Activated T-helper 9 cell treated with anti-CD3 and anti-CD28 coated beads, Interleukin-2, amount 50 U/mL, for 16 hours (primary cell): ENCODE measurements at places on chromosomes 5 and 9.

GRCh38 chr5:175013251-175013650 lies 288.9 kb downstream of the MSX2 start:
- no peak for DNase-seq

- DNase-seq, result no peak
These were observed 77.1 kb upstream of the ADAMTS2 start for GRCh38 chr5:179422213-179422855.

GRCh38 chr5:74556631-74557595 lies 83.6 kb downstream of the ENC1 start:
- DNase-seq, result no peak

DNA sequence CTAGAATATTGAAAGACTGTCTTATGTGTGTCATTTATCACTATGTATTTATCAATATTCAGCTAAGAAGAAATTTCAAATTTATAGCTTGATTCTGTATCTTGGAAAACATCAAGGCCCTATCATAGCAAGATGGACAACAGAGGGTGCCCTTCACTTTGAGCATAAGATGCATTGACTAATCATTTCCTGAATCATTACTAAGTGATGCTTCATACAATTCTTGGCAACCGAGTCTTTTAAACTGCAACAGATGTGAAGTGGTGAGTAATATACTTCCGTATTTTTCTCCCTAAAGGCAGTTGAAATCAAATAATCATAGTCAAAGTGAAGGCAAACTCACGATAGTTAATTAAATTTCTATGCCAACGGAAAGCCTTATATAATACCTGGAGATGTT lies 318.6 kb upstream of the RGMB start:
- no peak for DNase-seq

DNA sequence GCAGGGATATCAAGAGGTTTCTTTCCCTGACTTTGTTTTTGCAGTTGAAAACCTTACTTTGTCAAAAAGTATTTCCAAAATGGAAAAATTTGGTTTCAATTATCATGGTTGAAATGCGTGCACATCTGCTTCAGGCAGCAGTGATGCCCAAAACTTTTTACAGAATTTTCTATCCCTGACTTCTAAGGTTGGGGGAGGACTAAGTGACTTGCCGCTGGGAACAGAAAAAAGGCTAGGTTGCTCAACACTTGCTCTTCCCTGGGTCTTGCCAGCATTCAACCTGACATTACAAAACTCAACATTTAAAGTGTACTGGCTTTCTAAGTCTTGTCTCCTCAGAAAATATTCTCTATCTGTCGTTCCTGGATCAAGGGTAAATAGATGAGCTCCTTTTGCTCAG lies 4.7 kb downstream of the KLHL3 start:
- DNase-seq, result no peak

DNA sequence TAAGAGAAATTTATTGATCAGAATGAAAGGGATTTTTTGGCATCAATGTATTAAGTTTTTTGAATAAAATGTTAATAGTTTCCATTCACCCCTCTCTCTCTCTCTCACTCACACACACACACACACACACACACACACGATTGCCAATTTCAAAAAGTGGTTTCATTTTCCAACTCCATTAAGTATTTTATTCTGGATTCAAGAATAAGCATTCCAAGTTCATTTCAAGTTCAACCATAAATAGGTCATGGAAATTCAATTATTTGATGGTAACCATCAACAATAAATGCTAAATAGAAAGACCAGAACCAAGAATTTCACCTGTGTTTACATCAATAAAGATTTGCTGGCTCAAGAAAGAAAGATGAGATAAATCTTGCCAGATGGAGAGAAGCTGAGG lies 171.6 kb downstream of the ADAMTS12 start:
- no peak for DNase-seq

DNA sequence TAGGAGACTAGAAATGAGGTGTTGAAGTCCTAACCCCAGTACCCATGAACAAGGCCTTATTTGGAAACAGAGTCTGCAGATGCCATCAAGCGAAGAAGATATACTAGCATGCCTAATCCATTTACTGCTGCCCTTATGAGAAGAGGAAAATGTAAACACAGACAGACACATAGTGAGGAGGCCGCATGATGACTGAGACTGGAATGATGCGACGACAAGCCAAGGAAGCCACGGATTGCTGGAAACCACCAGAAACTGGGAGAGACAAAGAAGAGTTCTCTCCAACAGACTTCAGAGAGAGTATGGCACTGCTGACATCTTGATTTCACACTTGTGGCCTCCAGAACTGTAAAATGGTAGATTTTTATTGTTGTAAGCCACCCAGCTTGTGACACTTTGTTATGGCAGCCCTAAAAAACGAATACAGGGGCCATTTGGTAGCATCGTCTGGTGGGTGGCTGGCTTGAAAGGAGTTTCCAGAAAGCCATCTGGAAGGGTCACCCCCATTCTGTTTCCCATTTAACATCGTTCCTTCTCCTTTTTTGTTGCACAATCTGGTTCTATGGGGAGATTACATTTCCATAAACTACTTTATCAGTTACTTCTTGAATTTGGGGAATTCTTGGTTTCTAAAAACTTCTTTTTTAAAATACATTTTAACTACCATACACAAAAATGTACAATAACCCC lies 193.1 kb downstream of the HSD17B3 start:
- no peak for DNase-seq

GRCh38 chr5:56279291-56279690 lies 46.2 kb upstream of the ANKRD55 start:
- no peak for DNase-seq

DNA sequence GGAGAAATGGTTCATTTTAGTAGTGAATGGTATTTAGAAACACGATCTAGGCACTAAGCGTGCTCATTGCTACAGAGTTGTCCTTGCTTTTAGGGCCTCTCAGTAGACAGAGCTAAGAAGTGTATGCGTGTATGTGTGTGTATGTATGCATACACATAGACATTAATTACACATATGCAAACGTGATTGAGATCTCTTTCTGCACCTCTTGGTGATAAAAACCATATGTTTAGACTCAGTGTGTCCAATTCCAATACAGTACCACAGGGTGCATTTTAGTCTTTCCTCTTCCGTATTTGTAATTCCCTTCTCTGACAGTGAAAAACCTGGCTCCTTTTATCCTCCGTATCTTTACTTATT lies 13.1 kb downstream of the TRIO start:
- DNase-seq, result no peak

DNA sequence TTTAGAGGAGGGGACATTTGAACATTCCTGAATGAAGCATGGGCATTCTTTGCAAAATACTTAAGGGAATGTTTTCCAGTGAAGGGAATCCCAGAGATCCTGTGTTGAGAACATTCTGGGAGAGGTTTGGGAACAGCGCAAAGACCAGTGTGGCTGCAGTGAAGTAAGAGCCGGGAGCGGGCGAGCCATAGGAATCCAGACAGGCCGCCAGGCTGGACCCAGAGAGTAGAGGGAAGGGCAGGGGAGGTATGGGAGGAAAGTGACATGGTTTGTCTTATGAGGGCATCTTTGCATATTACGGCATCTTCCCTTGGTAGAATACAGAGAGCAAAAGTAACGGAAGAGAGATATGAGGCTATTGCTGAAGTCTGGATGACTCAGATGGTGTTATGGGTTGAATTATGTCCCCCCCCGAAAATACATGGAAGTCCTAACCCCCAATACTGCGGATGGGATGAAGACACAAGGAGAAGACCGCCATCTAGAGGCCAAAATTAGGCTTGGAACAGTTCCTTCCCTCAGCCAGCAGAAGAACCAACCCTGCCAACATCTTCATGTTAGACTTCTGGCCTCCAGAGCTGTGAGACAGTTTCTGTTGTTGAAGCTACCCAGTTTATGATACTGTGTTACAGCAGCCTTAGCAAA lies 268.2 kb downstream of the MAST4 start:
- no peak for DNase-seq

GRCh38 chr9:108382310-108382709 lies 473.5 kb downstream of the ACTL7B start:
- DNase-seq, result no peak

- DNase-seq, result no peak
These were observed 58.0 kb downstream of the GOLM1 start for GRCh38 chr9:86041311-86041741.

- no peak for DNase-seq
These were observed 262.7 kb upstream of the CLINT1 start for GRCh38 chr5:158121678-158122077.

DNA sequence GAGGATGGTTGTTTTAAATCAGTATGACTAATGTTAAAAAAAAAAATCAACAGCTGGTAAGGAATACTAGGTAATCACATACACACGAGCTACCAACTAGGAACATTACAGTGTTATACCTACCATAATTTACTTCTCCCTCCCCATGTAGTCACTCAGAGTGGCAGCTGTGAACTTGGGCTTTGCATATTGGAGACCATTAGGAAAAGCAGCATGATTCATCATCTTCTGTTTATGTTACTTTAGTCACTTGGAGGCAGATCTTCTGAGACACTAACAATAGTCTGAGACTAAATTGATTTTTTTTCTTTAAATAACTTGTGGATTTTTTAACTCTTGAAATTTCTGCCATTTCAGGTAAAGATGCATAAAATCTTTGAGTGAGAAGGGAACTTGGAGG lies 141.5 kb upstream of the NR4A3 start:
- DNase-seq, result no peak

DNA sequence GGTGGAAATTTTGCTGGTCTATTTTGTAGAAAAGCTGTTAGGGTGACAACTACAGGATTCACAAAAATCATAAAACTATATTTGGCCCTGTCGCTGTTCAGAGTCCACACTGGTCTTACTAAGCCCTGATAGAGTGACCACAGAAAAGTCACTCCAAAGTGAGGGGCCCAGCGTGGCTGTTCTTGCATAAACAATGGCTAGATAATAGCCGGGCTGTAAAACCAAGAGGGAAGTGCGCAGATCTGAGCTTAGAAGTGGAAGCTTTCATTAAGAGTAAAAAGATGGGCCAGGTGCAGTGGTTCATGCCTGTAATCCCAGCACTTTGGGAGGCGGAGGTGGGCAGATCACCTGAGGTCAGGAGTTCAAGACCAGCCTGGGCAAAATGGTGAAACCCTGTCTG lies 15.5 kb upstream of the CTSL start:
- DNase-seq, result no peak

GRCh38 chr9:22103685-22104575 lies 94.8 kb upstream of the CDKN2B start:
- no peak for DNase-seq

GRCh38 chr9:114143234-114143633 lies 12.1 kb upstream of the COL27A1 start:
- no peak for DNase-seq

GRCh38 chr5:89556215-89556913 lies 673.4 kb upstream of the MEF2C start:
- no peak for DNase-seq

GRCh38 chr9:83133316-83133715 lies 70.4 kb upstream of the RASEF start:
- no peak for DNase-seq

DNA sequence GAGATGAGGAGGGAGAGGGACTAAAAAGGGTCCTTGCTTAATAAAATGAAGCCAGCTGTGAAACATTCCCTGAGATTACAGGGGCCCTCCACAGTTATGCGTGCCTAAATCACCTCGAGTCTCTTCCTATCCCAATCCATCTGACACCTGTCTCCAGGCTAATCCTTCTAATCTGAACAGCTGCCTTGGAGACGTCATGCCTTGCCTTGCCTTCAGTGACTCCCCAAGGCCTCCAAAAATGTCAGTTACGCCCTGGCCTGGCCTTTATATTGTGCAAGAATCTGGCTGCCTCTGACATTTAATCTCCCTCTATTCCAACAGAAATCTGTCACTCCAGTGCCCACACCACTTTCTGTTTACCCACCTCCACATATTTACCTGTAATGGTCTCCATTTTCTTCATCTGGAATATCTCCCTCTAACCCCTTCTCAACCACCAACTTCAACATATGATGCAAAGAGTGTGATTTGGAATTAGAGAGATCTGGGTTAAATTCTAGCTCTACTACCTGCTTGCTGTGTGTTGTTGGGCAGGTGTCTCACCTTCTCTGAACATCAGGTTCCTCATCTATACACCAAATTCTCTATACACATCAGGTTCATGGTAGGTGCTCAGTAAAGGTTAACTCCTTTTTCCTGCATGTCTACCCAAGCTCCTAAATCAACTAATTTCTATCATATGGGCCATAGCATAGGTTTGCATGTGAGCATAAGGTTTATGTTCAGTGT lies 57.9 kb downstream of the PTCD2 start:
- DNase-seq, result no peak

DNA sequence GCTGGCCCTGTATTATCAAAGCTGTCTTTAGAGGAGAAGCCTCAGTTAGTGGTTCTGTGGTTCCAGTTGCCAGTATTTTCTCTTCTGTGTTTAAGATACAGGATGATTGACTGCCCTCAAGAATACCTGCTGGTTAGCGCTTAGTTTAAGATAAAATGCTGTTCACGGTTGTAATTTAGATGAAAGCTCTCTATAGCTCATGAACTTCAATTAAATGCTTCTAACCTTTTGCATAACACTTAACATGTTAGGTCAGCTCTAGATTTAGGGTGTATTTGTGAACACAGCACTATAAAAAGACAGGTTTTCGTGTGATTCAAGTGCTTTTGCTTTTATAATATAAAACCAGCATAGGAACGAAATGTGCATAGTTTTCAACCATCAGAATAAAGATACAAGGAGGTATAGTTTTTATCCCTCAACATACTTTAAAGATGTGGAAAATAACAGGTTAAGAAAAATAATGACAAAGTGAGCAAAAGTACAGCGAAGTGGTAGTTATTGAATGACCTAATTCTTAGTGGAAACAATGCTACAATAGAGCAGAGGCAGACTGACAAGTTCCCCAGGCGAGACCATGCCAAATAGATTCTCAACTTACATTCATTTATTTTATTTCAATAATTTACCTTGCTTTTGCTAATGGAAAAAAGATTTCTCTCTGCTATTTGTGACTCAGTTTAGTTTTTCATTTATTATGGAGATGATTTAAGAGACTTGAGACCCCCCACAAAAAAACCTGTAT lies 602.6 kb upstream of the DMAC1 start:
- DNase-seq, result no peak

DNA sequence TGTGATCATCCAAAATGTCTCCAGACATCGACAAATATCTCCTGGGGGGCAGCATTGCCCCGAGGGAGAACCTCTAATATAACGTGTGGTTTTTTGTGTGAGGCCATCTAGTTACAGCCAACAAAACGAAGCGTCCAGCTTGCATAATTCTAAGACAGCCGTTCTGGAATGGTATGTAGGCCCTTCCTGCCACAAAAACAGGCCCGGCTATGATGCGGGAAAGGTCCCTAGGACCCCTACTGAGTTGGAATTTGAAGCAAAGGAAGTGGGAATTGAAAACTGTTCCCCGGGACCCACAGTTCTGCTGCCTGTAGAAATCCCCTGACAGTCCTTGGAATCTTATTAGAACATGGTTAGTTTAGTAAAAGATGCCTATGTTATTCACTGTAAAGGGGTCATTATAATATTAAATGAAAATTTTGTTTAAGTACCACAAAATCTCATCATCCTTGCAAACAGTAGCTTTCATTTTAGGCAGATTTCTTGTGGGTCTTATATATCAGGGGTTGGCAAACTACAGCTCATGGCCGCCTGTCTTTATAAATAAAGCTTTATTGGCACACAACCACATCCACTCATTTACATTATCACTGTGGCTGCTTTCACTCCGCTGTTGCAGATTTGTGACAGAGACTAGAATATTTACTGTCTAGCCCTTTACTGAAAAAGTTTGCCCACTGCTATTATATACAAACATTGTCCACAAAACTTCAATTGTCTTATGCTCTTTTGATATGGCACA lies 70.7 kb downstream of the MSX2 start:
- no peak for DNase-seq

- no peak for DNase-seq
These were observed 152.8 kb downstream of the GAS1 start for GRCh38 chr9:86794391-86795046.
